ENCODE measurements at places on chromosomes 12 and 14. TPM values are rescaled to one million over a fixed set of nuclear protein-coding genes. Genes with fewer than 3 reads are reported as not detected.

Gene PLXNC1
- 4.4 TPM for total RNA-seq

- DNase-seq, result no peak
These were observed 246.0 kb downstream of the ZFP36L1 start for GRCh38 chr14:68546839-68547238.

DNA sequence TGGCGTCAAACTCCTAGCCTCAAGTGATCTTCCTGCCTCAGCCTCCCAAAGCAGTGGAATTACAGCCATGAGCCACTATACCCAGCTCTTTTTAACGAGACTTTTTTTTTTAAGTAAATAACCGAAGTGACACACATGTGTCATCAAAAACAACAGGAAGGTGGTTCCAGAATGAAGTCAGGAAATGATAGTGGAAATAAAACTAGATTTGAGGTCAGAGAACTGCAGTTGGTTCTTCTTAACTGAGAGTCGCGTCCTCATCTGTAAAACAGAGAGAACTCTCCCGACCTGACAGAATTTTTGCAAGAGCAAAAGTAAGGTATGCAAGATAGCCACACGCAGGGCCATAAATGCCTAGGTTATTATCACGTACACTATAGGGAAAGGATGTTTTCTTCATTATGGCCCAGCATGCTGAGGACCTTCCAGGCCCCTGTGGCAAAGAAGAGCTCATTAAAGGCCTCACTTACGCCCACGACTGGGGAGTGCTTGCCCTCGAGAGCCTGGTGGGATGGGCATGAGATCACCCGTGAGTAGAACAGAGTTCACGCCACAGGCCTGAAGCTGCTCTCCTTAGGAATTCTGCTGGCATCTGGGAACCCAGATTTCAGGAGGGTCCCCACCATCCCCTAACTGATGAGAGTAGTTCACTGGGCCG is 67.2 kb downstream of the SCARB1 start:
- DNase-seq, result no peak

GRCh38 chr14:35825968-35826217 is 245 bp upstream of the BRMS1L start:
- no peak for DNase-seq

Gene SYCP3
- total RNA-seq, result not detected

Gene CFAP54
- not detected for total RNA-seq

DNA sequence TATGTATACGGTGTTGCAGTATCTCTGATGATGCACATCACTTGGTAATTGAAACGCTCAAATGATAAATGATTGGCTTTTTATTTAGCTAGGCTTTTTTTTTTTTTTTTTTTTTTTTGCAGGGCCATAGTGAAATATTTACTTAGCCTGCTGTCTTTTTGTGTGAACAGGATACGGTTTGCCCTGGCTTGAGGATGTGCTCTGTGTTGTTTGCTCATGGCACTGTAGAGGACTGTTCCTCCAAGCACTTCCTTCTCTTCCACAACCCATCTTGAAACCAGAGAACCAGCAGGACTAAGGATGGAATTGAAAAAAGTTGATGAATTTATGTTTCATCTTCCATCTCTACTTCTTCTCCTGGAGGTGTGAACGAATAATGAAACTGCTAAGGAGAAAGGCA is 15.5 kb upstream of the SSPN start:
- no peak for DNase-seq

- DNase-seq, result no peak
These were observed 5.6 kb downstream of the CNIH1 start for GRCh38 chr14:54435500-54435981.

- no peak for DNase-seq
These were observed 120.5 kb upstream of the NCOR2 start for GRCh38 chr12:124687917-124688316.

Gene COX8C
- total RNA-seq, result not detected

DNA sequence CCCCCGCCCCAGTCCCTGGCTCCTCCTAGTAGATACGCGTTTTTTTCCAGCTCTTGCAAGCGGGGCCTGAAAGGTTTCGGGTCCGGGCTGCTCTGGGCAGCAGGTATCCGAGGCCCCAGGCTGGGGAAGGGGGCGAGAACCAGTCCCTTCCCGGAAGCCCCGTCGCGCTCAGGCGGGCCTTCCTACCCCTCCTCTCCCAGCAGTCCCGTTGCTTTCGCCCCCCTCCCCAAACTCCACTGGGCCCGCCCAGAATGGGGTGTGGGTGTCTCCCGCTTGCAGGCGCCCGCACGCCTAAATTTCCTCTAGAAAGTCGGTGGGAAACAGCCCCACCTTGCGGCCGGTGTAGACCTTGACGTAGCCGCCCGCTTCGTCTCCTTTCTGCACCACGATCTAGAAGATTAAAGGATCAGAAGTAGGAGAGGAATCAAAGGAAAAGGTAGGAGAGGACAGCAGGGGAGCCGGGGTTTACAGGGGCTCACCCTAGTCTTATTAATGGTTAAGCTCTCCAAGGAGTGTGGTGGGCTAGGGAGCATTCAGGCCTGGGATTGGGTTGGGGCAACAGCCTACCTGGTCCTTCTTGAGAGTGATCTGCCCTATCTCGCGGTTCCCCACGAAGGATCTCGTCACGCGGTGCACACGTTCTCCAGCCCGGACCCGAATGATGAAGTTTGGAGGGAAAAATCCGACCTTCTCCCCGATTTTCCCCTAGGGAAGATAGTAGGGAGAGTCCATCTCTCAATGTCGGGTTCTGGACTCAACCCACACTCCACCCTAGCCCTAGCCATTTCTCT is 7.3 kb downstream of the STAC3 start:
- peak; percentile 72 for DNase-seq

GRCh38 chr14:100484531-100485267 is 102.5 kb downstream of the BEGAIN start:
- DNase-seq, result no peak

DNA sequence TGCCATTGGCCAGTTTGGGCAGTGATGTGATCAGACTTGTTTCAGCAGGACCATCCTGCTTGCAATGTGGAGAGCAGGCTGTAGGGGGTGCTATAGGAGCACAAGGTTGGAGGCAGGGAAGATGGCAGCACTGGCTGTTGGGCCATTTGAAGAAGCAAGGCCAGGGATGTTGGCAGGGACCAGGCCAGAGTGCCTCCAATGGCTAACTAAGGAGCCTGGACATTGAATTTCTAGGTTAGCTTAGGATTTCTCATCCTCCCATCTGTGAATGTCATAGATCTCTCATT is 23.5 kb downstream of the FGF23 start:
- no peak for DNase-seq

GRCh38 chr12:49537752-49538509 is 899 bp upstream of the KCNH3 start:
- DNase-seq, result no peak

- DNase-seq, result no peak
These were observed 151.6 kb downstream of the SYT1 start for GRCh38 chr12:79016181-79016580.

DNA sequence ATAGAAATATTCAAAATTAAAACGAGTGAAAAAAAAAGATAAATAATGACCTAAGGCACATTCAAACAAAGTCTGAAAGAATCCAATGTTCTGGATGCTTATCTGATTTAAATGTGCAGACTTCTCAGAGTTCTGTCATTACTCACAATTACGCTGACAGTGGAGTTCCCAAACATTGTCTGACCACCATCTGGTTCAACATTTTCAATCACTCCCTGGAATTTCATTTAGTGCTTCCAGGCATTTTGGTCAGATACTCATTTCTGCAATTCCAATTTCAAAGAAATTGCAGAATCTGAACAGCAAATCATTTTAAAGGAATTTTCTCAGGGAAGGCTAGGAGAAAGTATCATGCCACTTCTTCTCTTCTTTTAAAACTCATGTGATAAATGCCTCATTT is 398.2 kb upstream of the PDE3A start:
- peak; percentile 5 for DNase-seq
